ENCODE measurements at places on chromosomes 7 and 10.
A peak's percentile ranks its signal among the peaks of the same experiment; 100 is the strongest.

GRCh38 chr7:151830121-151830830 lies 46.6 kb downstream of the PRKAG2 start:
- no peak for DNase-seq

GRCh38 chr7:146067880-146068279 lies 48.7 kb upstream of the CNTNAP2 start:
- DNase-seq, result no peak

GRCh38 chr7:2929321-2930201 lies 85.5 kb upstream of the GNA12 start:
- DNase-seq, result no peak

GRCh38 chr10:129792141-129792540 lies 171.9 kb downstream of the EBF3 start:
- DNase-seq, result no peak

GRCh38 chr10:47288236-47288635 lies 11.8 kb upstream of the GDF10 start:
- DNase-seq, result no peak

DNA sequence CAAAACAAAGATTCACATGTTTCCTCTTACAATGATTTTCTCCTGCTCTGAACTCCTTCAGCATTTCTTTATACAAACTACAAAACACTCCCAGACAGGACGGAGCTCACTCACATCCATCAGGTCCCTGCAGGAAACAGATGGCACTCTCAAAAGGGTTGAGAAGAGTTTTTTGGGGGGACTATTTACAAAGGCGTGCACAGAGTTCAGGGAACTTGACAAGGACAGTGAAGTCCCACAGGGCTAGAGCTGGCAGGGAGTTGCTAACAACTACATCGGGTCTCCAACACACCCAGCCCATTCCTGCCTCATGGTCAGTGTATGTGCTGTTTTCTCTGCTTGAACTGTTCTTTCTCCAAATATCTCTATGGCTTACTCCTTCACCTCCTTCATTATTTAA lies 24.7 kb upstream of the YAE1 start:
- no peak for DNase-seq

GRCh38 chr10:127486355-127486754 lies 62.8 kb upstream of the NPS start:
- no peak for DNase-seq

DNA sequence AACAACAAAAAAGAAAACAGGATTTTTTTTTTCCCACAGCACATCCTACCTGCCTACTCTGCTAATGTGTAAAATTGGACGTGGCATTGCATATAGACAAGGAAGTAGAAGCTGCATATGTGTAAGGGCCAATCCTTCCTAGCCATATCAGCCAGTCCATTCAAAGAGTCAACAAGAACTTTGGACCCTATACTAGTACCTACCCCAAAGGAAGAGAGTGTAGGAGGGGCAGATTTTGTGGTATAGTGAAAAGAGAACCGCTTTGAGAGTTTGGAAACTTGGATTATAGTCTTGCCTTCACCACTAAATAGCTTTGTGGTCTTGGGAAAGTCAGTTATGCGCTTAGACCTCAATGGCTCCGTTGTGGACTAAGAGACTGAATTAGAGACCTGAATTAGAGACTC lies 12.1 kb upstream of the MCU start:
- no peak for DNase-seq

GRCh38 chr10:70272925-70273316 lies 10.9 kb downstream of the NPFFR1 start:
- no peak for DNase-seq

DNA sequence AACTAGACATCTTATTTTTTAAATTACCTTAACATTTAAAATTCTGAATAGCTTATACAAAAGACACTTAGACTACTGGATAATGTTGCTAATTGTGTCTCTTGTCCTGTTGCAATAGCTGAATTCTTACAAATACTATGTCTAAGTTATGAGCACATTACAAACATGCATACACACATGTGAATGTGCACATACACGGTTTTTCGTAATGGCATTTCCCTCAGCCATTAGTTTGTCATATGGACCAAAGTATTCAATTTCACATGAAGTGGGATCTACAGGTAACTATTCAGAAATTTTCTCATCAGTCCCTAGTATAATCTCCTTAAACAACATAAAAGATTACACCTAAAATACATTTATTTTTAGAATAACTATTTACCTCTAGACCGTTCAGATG lies 178.6 kb upstream of the BET1 start:
- DNase-seq, result no peak

DNA sequence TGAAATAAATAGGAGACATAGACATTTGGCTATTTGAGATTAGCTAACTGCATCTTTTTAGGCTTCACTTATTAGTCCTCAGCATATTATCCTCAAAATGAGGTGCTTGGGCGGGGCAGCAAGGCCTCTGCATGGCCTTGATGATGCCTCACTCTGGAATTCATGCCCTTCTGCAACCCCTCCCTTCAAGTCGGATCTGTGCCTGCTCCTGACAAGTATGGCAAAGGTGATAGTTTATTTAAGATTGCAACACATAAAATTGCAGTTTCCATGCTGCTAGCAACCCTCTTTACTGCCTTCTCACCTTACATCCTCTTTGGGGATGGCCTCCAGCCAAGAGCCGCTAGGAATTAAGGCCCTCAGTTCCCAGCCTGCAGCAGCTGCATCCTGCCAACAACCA lies 241.3 kb upstream of the ADARB2 start:
- DNase-seq, result no peak

- no peak for DNase-seq
Observed at GRCh38 chr7:91526404-91526803, 262.2 kb downstream of the FZD1 start.

DNA sequence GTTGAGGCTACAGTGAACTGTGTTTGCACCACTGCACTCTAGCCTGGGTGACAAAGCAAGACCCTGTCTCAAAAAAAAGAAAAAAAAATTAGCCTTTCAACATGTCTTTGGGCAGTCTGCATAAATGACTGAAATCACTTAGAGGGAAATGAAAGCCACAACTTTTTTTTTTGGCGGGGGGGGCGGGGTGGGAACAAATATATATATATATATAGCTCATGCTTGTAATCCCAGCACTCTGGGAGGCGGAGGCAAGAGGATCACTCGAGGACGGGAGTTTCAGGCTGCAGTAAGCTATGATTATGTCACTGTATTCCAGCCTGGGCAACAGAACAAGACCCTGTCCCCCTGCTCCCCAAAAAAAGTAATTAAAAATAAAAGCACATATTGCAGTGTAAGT lies 23.4 kb upstream of the MICU1 start:
- no peak for DNase-seq

GRCh38 chr10:66565999-66566398 lies 359.8 kb upstream of the LRRTM3 start:
- no peak for DNase-seq

DNA sequence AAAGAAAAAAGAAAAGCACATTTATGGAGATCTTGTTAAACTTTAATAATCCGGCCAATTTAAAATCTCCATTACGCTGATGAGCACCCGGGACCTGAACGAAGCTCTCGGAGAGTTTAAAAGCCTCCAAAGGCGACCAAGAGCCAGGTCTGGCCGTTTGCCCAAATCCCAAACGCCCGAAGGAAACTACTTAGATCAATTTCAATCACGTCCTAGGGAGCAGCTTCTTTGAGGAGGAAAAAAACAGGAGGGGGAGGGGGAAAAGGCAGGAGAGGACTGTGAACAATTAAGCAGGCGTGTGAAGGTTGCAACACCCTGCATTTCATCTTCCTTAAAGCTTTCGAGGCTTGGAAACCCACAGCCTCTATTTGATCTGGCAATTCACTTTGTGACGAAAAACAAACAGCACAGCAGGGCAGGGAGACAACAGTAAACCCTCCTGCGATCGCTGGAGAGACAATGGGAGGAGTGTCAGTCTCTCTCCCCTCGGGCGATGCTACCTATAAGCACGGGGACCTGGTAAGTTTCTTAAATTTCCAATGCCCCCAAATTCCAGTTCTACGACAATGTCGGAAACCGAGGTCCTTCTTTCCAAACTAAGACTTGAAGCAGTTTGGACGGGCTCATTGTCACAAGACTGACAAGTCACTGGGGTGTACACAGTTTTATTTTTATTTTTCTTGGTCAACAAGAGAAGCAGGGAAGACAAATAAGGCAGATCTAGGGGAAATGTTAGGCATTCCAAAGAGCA lies 1.2 kb downstream of the KLF6 start:
- peak; percentile 57 for DNase-seq

DNA sequence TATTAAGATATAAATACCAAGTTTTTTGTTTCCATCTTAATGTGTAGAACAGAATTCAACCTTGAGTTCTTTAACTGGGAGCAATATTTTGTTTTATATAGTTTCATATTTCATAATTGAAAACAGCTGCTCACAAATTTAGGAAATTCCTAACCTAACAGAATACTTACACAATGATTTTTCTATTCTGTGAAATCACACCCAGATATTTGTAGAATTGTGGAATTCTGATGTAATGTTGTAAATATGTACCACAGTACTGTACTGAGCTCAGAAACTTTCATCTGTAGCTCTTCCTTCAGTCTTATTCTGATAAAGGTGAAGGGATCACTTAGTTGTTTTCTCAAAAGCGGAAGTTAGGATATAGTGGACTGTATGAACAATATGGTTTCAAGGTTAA lies 143.4 kb upstream of the GLI3 start:
- DNase-seq, result no peak

GRCh38 chr7:22143491-22143890 lies 197.8 kb upstream of the CDCA7L start:
- no peak for DNase-seq

- no peak for DNase-seq
Observed at GRCh38 chr10:59585046-59585700, 124.5 kb downstream of the SLC16A9 start.

GRCh38 chr7:2843711-2844152 lies 376 bp downstream of the GNA12 start:
- DNase-seq, result no peak

Measured in mesothelial cell of epicardium (in vitro differentiated cells).